ENCODE measurements at places on chromosomes 7 and 10. TPM values are rescaled to one million over a fixed set of nuclear protein-coding genes. Genes with fewer than 3 reads are reported as not detected.

PITRM1 gene
- total RNA-seq, result 85.5 TPM

LIPJ gene
- total RNA-seq, result not detected

AS3MT gene
- 4.1 TPM for total RNA-seq

GPNMB gene
- 3.6 TPM for total RNA-seq

PRDX3 gene
- total RNA-seq, result 300 TPM

CCL24 gene
- total RNA-seq, result not detected

ARHGEF35 gene
- total RNA-seq, result 0.39 TPM

ASZ1 gene
- total RNA-seq, result not detected

TACC2 gene
- 74.1 TPM for total RNA-seq

Data from A549 treated with Hydrocortisone at 1 μM for 4 hours (cell line).